ENCODE measurements at places on chromosomes 11 and 22. TPM values are rescaled to one million over a fixed set of nuclear protein-coding genes. Genes with fewer than 3 reads are reported as not detected.

- peak; percentile 56 for DNase-seq
- no peak overlapping the region for H3K27ac ChIP-seq
- no peaks in the 10 kb centered on the region for H3K27me3 ChIP-seq
- no peak overlapping the region for H3K4me3 ChIP-seq
- no peaks in the 10 kb centered on the region for H3K36me3 ChIP-seq
Measured at GRCh38 chr11:82883853-82884252, 16.4 kb downstream of the PRCP start.

DNA sequence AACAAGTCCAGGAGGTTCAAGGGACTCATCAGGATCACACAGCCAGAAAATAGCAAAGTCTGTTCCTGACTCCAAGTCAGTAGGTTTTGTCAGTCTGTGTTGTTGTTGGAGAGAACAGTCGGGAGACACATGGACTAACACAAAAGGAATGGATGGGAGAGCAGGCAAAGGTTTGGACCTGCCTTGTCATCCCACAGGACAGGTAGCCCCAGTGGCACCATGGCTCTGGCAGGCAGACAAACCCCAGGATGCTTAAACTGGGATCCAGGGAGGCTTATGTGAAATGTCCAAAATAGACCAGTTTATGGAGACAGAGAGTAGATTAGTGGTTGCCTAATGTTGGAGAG, 201.6 kb upstream of the NAV2 start:
- H3K27ac ChIP-seq: no peak overlapping the region
- H3K27me3 ChIP-seq: no peaks in the 10 kb centered on the region
- no peak for DNase-seq
- H3K4me3 ChIP-seq: no peak overlapping the region
- H3K36me3 ChIP-seq: no peaks in the 10 kb centered on the region

DNA sequence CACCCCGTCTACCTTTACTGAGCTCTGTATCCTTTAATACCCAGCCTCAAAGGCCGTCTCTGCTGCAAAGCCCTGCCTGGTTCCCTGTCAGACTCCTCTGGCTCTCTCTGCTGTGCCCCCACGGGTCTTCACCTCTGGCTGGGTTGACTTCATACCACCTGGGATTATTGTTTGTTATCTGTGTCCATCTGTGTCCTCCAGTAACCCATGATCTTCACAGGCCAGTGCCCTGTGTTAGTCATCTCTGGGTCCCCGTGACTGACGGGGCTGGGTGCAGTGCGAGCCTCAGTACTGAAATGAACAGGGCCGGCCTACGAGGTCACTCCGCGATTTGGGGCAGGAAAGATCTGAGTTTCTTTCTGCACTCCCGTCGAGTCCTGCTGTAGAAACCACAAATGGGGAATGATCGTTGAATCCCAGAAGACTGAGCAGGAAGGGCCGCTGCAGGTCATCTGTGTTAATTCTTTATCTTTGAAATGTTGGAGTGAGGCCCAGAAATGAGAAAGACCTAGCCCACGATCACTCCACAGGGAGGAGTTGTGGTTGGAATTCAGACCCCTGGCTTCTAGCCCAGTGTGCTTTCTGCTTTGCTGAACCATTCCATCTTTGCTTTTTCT, 12.3 kb upstream of the TUB start:
- H3K4me1 ChIP-seq: peaks cover 8% of the 10 kb centered on the region
- peaks cover 3% of the 10 kb centered on the region for H3K27me3 ChIP-seq
- no peaks in the 10 kb centered on the region for H3K36me3 ChIP-seq
- peak; percentile 84 for DNase-seq
- H3K4me3 ChIP-seq: no peak overlapping the region

LRP4 gene
- total RNA-seq: 30.8 TPM

DNA sequence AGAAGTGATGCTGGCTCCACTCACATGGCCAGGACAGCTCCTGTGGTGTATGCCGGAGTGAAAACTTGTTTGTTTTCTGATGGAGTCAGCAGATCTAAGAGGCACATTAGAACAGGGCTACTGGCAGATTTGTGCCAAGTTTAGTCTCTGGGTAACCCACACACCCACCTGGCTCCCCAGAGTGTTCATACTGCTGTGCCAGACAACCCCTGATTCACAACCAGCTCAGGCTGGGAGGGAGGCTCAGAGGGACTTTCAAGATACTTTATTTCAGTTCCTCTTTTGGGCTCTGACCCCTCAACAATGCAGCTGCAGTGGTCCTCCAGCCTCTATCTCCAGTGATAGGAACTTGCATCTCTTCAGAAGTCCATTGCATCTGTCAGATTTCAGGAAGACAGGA, 8.5 kb downstream of the NTM start:
- H3K4me1 ChIP-seq: no peaks in the 10 kb centered on the region
- no peak overlapping the region for H3K27ac ChIP-seq
- no peaks in the 10 kb centered on the region for H3K27me3 ChIP-seq
- no peak overlapping the region for H3K4me3 ChIP-seq

CADM1 gene
- total RNA-seq: 243 TPM

CTSW gene
- 4.6 TPM for total RNA-seq

GRCh38 chr22:32539631-32540421, 65.2 kb downstream of the FBXO7 start:
- no peak overlapping the region for H3K27ac ChIP-seq
- peak; percentile 43 for DNase-seq
- no peaks in the 10 kb centered on the region for H3K27me3 ChIP-seq
- no peaks in the 10 kb centered on the region for H3K36me3 ChIP-seq
- no peak overlapping the region for H3K4me3 ChIP-seq
- H3K4me1 ChIP-seq: peaks cover 8% of the 10 kb centered on the region

GRCh38 chr11:34856251-34856650, 59.9 kb downstream of the APIP start:
- H3K4me3 ChIP-seq: no peak overlapping the region
- H3K4me1 ChIP-seq: peaks cover 17% of the 10 kb centered on the region
- H3K27ac ChIP-seq: no peak overlapping the region
- H3K36me3 ChIP-seq: no peaks in the 10 kb centered on the region

- DNase-seq: peak; percentile 57
- no peak overlapping the region for H3K4me3 ChIP-seq
- no peaks in the 10 kb centered on the region for H3K4me1 ChIP-seq
- H3K36me3 ChIP-seq: no peaks in the 10 kb centered on the region
- H3K27me3 ChIP-seq: no peaks in the 10 kb centered on the region
Measured at GRCh38 chr22:25048659-25049647, 96.4 kb downstream of the KIAA1671 start.

GRCh38 chr11:2466869-2467694, 22.3 kb downstream of the KCNQ1 start:
- no peak overlapping the region for H3K27ac ChIP-seq
- no peaks in the 10 kb centered on the region for H3K36me3 ChIP-seq
- no peak for DNase-seq
- H3K27me3 ChIP-seq: no peaks in the 10 kb centered on the region
- no peak overlapping the region for H3K4me3 ChIP-seq

CCDC116 gene
- 0.74 TPM for total RNA-seq

- H3K27ac ChIP-seq: no peak overlapping the region
- H3K27me3 ChIP-seq: peaks cover 44% of the 10 kb centered on the region
- no peak overlapping the region for H3K4me3 ChIP-seq
- H3K36me3 ChIP-seq: no peaks in the 10 kb centered on the region
Measured at GRCh38 chr11:8265681-8266241, 2.1 kb upstream of the LMO1 start.

RFPL3 gene
- not detected for total RNA-seq

OR2D2 gene
- 0.25 TPM for total RNA-seq

DNA sequence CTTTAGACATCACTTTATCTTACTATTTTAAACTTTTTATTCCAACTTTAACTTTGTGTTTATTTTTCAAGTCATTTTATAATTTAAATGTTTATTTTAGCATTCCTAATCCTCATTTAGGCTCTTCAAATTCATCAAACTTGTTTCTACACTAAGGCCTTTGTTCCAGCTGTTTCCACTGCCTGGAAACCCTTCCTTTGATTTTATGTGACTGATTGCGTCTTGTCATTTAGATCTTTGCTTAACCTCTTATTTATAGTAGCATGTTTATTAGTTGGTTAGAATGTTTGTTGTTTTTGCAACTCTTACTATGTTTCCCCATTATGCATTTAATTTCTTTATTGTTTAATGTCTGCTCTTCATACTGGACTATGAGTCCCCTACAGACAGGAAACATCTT, 132.0 kb downstream of the FAM181B start:
- peak; percentile 43 for DNase-seq
- H3K36me3 ChIP-seq: no peaks in the 10 kb centered on the region
- no peak overlapping the region for H3K27ac ChIP-seq
- no peak overlapping the region for H3K4me3 ChIP-seq

- H3K4me3 ChIP-seq: no peak overlapping the region
- no peak overlapping the region for H3K27ac ChIP-seq
- peaks cover 21% of the 10 kb centered on the region for H3K36me3 ChIP-seq
- no peak for DNase-seq
Measured at GRCh38 chr22:29994027-29994715, 86.1 kb upstream of the HORMAD2 start.

- DNase-seq: no peak
- no peaks in the 10 kb centered on the region for H3K27me3 ChIP-seq
- peaks cover 39% of the 10 kb centered on the region for H3K4me1 ChIP-seq
Measured at GRCh38 chr11:47500121-47500520, 51.2 kb upstream of the RAPSN start.

DNA sequence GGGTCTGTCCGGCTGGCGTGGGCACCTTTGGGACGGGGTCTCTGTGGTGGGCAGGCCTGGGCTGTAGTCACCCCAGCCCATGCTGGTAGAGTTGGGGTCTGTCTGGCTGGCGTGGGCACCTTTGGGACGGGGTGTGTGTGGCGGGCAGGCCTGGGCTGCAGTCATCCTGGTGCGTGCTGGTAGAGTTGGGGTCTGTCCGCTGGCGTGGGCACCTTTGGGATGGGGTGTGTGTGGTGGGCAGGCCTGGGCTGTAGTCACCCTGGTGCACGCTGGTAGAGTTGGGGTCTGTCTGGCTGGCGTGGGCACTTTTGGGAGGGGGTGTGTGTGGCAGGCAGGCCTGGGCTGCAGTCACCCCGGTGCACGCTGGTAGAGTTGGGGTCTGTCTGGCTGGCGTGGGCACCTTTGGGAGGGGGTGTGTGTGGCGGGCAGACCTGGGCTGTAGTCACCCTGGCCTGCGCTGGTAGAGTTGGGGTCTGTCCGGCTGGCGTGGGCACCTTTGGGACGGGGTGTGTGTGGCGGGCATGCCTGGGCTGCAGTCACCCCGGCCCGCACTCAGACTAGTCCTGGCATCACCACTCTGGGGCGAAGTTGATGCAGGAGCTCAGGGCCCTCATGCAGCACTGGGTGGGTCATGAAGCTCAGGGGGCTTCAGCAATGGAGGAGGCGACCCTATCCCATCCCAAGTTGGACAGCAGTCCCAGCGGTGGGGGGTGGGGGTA, 19.3 kb downstream of the PRR33 start:
- no peak overlapping the region for H3K27ac ChIP-seq
- H3K4me1 ChIP-seq: no peaks in the 10 kb centered on the region
- peaks cover 16% of the 10 kb centered on the region for H3K27me3 ChIP-seq
- H3K4me3 ChIP-seq: no peak overlapping the region
- no peaks in the 10 kb centered on the region for H3K36me3 ChIP-seq
- no peak for DNase-seq

DNA sequence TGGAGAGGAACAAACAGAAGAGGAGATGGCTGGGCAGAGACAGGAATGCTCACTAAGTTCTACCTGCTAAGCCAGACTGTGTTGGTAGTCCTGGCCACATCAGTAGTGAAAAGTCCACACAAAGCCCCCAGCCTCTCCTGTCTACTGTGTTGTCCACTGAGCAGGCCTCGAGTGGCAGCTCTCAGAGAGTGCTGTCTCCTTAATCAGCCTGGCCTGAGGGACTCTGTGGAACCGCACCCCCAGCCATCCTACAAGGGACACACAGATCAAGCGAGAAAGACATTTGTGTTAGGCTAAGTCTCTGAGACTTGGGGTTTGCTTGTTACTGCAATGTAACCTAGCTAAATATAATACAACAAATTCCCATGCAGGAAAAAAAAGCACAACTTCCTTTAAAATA, 71.0 kb downstream of the PACSIN2 start:
- H3K4me3 ChIP-seq: no peak overlapping the region
- DNase-seq: no peak
- peaks cover 55% of the 10 kb centered on the region for H3K4me1 ChIP-seq
- no peak overlapping the region for H3K27ac ChIP-seq

DNA sequence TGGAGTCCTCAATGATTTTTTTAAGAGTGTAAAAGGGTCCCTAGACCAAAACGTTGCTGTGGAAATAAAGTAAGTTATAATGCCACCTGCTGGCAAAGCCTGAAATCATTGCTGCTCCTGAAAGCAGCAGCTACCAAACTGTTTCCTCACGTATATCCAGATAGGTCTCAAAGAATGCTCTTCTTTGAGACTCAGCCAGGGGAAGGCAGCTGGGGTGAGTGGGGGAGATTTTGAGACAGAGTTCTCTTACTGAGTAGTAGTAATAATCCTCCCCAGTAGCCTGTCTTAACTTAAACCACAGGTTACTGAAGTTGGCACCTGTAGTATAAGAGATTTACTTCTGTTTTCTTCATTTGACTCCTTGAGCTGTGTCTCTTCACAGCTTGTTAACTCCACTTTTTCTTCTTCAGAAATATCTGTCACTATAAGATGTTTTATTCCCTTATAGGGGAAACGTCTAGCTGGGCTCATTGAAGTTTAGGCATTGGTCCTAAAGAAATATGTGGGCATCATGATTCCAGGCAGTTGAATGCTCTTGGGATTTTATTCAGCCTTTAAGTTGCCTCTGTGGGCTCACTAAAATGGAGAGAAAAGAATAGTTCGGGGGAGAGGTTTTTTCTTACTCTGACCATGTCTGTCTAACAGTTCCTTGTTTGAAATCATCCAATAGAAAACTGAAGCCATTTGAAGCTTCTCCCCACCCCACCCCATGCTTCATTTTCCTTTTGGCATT, 77.9 kb downstream of the BTBD10 start:
- no peaks in the 10 kb centered on the region for H3K4me1 ChIP-seq
- no peak overlapping the region for H3K4me3 ChIP-seq
- H3K27me3 ChIP-seq: no peaks in the 10 kb centered on the region
- H3K36me3 ChIP-seq: peaks cover 18% of the 10 kb centered on the region
- peak; percentile 49 for DNase-seq

CD6 gene
- total RNA-seq: 1.2 TPM

KCNQ1OT1 gene
- total RNA-seq: 14.5 TPM

- peak; percentile 66 for DNase-seq
- no peak overlapping the region for H3K4me3 ChIP-seq
- no peaks in the 10 kb centered on the region for H3K4me1 ChIP-seq
Measured at GRCh38 chr11:2428322-2428795, 16.0 kb downstream of the TRPM5 start.

Measured in lung (tissue), 17 donors.